ENCODE measurements at places on chromosomes 11 and 22. TPM values are rescaled to one million over a fixed set of nuclear protein-coding genes. Genes with fewer than 3 reads are reported as not detected.

DNA sequence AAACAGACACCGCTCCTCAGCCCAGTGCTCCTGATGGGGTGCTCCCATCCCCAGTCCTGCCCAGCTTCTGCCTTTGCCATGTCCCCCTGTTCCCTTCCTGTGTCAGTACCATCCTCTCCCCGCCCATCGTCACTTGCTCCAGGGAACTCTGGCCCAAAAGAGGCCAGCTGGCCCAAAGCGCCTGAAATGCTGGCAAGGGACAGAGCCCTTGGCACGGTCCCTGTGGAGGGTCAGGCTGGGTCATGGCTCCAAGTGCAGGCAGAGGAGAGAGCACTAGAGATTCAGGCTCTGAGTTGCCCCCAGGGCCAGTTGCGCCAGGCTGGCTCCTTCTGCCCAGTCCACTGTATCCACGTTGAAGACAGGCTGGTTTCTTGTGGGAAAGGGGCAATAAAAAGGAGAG, 8.4 kb upstream of the HDHD5 start:
- DNase-seq: no peak

DNA sequence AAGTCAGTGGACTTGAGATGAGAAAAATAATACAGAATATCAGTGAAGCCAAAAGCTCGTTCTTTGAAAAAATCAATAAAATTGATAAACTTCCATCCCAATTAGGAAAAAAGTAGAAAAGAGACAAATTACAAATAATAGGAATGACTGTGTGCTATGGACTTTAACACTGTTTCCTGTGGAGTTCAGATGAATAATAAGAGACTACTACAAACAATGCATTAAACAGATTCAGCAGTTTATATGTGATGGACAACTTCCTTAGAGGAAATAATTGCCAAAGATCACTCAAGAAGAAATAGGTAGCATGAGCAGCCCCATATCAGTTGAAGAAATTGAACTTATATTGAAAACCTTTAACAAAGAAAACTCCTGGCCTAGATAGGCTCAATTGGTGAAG, 99.7 kb downstream of the PPP6R3 start:
- DNase-seq: no peak

- DNase-seq: no peak
These were observed 1.2 kb downstream of the TSPAN32 start for GRCh38 chr11:2302896-2303626.

GRCh38 chr22:49892226-49892899, 25.9 kb downstream of the ALG12 start:
- DNase-seq: no peak

DNA sequence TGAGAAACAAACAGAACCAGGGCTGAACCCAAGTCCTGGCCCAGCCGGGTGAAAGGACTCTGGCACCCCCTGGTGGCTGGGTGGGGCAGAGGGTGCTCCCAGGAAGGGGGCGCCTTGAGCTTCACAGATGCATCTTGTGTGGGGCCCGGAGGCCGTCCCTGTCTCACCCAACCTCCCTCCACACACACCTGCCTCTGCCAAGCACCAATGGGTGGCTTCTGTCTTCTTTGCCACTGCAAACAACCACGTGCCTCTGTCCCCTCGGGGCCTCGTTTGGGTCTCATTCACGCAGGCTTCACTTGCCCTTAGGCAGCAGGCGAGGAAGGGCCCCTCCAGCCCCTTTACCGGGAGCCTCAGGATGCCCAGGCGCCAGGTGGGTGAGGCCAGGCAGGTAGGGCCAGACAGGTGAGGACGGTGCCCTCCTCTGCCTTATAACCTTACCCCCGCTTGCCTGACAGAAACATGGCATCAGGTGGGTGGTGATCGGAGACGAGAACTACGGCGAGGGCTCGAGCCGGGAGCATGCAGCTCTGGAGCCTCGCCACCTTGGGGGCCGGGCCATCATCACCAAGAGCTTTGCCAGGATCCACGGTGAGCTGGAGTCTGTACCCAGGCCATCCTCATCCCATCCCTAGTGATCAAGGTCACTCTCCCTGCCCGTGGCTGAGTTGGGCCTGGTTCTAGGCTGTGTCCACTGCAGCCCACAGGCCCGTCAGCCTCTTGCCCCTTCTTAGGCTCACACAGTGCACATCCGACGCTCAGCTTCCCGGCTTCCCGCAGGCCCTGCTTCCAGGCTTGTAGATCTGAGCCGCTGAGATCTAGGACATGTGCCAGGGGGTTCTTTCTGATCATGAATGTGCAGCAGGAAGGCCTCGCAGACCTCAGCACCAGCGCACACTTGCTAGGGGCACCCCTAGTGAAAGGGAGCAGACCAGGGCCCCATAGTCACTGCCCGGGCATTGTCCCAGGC, 17.2 kb downstream of the POLR3H start:
- DNase-seq: peak; percentile 41

- no peak for DNase-seq
These were observed 49.5 kb downstream of the PPFIBP2 start for GRCh38 chr11:7563281-7563680.

- no peak for DNase-seq
These were observed 35.3 kb upstream of the ARHGAP20 start for GRCh38 chr11:110747531-110747930.

GRCh38 chr11:19472679-19473078, 231.9 kb upstream of the E2F8 start:
- DNase-seq: peak; percentile 27

Gene OR4D9
- total RNA-seq: not detected
